ENCODE measurements at places on chromosomes 7 and 10.

GRCh38 chr7:112492186-112492585 is 11.4 kb downstream of the LSMEM1 start:
- no peak for DNase-seq

GRCh38 chr10:91046869-91047268 is 126.0 kb upstream of the ANKRD1 start:
- DNase-seq = no peak

- no peak for DNase-seq
These were observed 13.6 kb downstream of the OPTN start for GRCh38 chr10:13113544-13113943.

DNA sequence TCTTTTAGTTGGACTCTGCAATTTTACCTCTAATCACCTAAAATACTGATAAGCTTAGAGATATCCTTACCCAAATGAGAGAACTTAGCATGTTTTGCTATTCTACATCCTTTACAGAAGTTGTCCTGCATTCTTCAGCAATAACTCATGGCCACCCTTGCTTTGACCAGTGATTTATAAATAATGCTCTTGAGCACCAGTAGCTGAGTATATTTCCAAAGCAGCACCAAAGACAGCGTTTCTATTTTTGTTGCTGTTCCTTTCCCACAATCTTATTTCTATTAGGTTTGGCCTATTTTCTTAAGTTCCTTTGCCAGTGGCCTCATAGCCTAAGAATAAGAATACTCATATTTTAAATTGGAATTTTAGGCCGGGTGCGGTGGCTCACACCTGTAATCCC is 15.0 kb downstream of the ARPC1A start:
- no peak for DNase-seq

GRCh38 chr7:1368682-1369571 is 90.3 kb downstream of the MICALL2 start:
- DNase-seq = no peak

- DNase-seq = no peak
These were observed 1.9 kb downstream of the ARID5B start for GRCh38 chr10:61903221-61903927.

DNA sequence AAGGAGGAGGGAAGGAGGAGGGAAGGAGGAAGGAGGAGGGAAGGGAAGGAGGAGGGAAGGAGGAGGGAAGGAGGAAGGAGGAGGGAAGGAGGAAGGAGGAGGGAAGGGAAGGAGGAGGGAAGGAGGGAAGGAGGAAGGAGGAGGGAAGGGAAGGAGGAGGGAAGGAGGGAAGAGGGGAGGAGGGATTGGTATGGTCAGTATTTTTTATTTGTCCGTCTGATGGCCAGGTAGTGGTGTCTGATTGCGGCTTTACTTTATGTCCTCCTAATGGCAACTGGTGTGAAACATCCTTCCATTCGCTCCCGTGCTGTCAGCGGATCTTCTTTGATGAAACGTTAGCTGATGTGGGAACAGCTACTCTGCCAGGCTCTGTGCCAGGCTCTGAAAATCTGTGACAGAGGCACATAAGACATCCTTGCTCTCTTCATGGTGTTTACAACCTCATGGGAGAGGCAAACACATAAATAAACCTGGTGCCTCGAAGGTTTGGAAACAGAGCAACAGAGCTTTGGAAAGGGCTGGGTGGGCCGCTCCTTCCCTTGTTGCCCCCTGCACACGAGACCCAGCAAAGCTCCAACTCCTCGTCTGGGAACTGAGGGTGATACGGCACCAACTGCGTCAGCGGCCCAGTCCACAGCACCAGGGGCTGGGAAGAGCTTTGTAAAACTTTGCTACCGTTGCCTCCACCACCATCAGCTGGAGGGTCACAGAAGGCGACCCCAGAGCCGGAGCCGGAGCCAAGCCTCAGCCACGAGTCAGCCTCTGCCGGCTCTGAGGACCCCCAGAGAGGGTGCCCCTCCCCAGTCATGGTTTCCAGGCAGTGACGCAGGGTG is 40.3 kb downstream of the PDGFA start:
- no peak for DNase-seq

GRCh38 chr10:117175901-117176534 is 21.3 kb upstream of the KCNK18 start:
- DNase-seq = peak; percentile 29

DNA sequence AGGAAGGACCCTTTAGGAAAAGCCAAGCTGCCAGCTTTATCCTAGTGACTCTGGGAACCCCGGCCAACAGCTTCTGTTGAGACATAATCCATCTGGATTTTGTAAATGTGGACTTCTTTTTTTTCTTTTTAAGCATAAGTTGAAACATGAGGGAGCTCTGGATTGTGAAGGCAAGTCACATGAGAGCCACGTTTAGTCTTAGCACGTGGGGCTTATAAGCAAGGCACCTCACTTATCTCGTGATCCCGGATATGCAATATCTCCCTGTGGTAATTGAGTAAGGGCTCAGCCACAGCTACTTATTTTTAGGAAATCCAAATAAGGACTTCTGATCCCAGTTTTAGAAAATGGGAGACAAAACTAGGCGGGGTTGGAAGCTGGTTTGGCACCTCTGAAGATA is 111.2 kb upstream of the PTN start:
- DNase-seq = no peak

DNA sequence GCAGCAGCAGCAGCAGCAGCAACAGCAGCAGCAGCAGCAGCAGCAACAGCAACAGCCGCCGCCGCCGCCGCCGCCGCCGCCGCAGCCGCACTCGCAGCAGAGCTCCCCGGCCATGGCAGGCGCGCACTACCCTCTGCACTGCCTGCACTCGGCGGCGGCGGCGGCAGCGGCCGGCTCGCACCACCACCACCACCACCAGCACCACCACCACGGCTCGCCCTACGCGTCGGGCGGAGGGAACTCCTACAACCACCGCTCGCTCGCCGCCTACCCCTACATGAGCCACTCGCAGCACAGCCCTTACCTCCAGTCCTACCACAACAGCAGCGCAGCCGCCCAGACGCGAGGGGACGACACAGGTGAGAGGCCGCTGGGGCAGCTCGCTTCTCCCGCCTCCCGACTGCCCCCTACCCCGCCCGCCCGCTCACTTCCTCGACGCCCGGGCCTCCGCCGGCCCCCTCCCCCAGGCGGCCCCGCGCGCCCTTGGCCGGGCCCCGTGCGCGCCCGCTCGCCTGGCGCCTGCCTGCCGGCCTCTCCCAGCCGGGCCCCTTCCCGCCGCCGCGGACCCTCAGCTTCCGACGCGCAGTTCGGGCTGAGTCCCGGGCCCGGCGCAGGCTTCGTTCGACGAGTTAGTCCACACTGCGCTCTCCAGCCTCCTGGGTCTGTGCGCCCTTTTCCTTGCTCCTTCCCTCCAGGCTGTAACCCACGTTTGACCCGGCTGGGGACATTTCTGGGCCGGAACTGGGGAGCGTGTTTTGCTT is 882 bp downstream of the DLX6 start:
- DNase-seq = no peak

- no peak for DNase-seq
These were observed 211.2 kb downstream of the CCDC3 start for GRCh38 chr10:12790270-12790669.

DNA sequence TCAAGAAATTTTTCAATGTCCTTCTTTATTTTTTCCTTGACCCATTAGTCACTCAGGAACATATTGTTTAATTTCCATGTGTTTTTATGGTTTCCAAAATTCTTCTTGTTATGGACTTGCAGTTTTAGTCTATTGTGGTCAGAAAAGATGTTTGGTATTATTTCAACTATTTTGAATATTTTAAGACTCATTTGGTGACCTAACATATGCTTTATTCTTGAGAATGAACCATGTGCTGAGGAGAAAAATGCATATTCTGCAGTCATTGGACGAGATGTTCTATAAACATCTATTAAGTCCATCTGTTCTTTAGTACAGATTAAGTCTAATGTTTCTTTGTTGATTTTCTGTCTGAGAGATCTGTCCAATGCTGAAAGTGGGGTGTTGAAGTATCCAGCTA is 42.3 kb upstream of the MDFIC start:
- DNase-seq = no peak

DNA sequence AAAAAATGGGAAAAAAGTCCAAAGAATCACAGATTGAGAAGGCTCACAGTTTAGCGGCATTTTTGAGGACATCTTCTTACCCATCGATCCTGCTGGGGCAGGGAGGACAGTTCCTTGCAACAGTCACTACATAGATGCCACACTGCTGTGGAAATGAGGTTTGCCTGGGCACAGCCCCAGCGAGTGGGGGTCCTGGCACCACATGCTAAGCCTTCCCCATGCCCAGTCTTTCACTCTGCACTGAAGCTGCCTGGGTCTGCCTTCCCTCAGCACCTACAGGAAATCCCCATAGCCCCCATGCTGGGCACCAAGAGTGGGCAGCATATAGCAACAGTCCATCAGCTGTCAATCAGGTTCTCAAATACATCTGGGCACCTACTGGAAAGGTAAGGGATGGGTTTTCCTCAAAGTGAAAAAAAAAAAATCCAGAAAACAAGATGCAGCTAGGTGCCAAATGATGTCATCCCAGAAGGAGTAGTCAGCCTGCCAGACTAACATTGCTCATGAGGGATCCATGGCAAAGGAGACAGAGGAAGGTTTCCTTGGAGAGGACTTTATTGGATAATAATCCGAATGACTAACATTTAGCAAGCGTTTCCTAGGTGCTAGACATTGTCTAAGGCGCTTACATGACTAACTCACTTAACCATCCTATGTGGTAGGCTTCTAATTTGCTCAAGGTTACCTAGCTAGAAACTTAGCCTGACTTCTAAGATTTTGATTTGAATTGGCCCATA is 125.7 kb upstream of the CXCL12 start:
- DNase-seq = no peak

- DNase-seq = no peak
These were observed 44.3 kb downstream of the OGDH start for GRCh38 chr7:44650772-44651171.

GRCh38 chr7:126780993-126781392 is 471.7 kb downstream of the GRM8 start:
- no peak for DNase-seq

GRCh38 chr10:110529596-110530011 is 31.9 kb downstream of the DUSP5 start:
- DNase-seq = no peak

- no peak for DNase-seq
These were observed 75.9 kb upstream of the HGF start for GRCh38 chr7:81845744-81846241.

GRCh38 chr7:6315746-6316145 is 43.3 kb upstream of the CYTH3 start:
- DNase-seq = no peak

DNA sequence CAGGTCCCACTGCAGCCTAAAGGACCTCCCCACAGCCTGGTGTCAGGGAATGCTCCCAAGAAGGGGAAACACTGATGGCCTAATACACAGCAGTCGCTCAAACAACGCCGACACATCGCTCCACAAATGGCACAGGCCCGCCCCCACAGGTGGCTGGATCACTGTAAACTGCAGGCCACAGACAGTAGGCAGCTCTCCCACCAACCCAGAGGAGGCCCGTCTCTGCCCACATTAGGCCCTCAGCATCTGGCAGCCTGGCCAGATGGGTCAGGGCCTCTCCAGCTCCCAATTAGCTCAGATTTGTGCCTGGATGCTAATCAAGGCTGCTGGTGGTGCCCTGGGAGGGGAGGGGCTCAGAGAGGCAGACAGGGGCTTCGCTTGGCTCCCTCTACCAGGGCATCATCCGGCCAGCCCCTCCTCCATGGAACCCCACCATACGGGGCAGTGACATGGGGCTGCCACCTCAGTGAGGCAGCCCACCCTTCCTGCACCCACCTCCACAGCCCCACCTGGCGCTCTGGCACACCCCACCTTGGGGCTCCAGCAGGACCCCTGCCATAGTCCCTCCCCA is 42.7 kb downstream of the CAMK2B start:
- no peak for DNase-seq

DNA sequence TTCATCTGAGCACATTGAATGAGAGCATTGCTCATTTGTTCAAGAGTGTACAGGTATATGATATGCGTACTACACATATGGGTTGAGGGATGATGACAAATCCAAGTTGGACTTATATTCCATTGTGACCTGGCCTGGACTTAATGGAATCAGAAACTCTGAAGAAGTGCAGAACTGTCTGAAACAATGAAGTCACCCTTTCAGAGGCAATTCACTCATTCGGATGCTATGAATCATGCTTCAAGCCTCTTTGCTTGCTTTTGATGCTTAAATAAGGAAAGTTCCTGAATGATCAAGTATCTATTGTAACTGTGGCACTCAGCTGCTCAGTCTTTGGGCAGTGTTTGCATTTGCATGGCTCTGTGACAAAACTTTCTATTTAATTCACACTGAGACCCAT is 93.4 kb downstream of the ZNF365 start:
- no peak for DNase-seq

DNA sequence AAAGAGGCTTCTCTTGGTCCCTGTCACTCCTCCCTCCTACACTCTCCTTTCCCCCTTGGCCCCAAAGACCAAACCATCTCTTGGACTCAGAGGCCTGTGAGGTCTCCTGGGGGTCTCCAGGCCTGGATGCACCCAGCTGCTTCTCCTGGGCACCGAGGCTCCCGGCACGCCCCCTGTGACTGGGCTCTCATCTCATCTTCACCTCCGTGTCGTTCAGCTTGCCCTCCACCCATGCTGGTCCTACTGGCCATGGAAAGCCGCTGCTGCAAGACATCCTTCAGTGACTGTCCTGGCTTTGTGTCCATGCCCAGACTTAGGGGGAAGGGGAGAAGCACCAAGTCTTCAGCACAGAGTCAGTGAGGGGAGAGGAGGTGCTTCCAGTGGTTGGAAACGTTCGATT is 141.4 kb upstream of the RET start:
- DNase-seq = no peak

DNA sequence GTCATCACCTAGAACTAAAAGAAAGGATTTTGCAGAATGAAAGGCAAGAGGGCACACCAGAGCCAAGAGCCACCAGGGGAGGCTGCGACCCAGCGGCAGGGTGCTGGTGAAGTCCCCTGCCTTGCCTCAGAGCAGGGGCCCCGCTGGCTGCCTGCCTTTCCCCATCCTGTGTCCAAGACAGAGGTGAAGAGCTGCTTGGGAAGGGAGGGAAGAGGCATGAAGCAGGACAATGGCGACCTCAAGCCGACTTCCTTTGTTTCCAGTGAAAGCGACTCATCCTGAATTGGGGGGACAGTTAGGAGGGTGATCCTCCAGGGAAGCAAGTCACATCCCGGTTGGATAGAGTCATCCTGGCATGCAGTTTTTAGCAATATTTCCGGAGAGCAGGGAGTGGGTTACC is 255.5 kb upstream of the YAE1 start:
- DNase-seq = no peak

DNA sequence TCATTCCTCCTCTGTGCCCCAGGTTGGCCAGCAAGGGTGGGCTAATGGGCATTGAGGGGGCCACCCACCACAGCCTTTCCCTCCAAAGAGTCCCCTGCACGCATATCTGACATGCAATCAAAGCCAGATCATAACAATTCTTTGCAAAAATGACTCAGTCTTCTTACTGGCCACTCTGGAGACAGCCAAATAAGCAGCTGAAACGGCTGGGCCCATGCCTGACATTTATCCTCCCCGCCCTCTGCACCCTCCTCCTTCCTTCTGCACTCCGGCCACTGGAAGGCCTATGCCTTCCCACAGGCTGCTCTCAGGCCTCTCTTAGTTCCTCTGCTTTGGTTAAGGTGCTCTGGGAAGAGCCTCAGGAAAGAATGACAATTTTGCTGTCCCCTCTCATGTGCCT is 29.2 kb upstream of the NPFFR1 start:
- DNase-seq = no peak

GRCh38 chr7:107232568-107233090 is 63.8 kb downstream of the HBP1 start:
- DNase-seq = no peak
